ENCODE measurements at places on chromosomes 4 and X. TPM values are rescaled to one million over a fixed set of nuclear protein-coding genes. Genes with fewer than 3 reads are reported as not detected.

The SSX3 gene
- not detected for polyA plus RNA-seq

The GRSF1 gene
- polyA plus RNA-seq: 85.7 TPM

The FAT1 gene
- polyA plus RNA-seq: 415 TPM

The SCFD2 gene
- polyA plus RNA-seq: 16.4 TPM

The TCEAL7 gene
- polyA plus RNA-seq: 35.8 TPM

The GAGE12H gene
- polyA plus RNA-seq: not detected

The ZXDB gene
- 6.3 TPM for polyA plus RNA-seq

The ARHGAP36 gene
- not detected for polyA plus RNA-seq

The CXCL11 gene
- polyA plus RNA-seq: 0.09 TPM

The MMAA gene
- 7.2 TPM for polyA plus RNA-seq

The XAGE5 gene
- not detected for polyA plus RNA-seq

The CHRDL1 gene
- 0.19 TPM for polyA plus RNA-seq

The PRPS2 gene
- polyA plus RNA-seq: 21.3 TPM

The PRKX gene
- 14.6 TPM for polyA plus RNA-seq

The ELF4 gene
- 18.3 TPM for polyA plus RNA-seq

The MRFAP1 gene
- polyA plus RNA-seq: 298 TPM

The PPEF2 gene
- polyA plus RNA-seq: not detected

The CENPE gene
- polyA plus RNA-seq: 2.4 TPM

The LRIT3 gene
- polyA plus RNA-seq: not detected

The ARX gene
- not detected for polyA plus RNA-seq

The NDNF gene
- polyA plus RNA-seq: not detected

The HGFAC gene
- polyA plus RNA-seq: not detected

The PAGE2B gene
- not detected for polyA plus RNA-seq

The KIAA1210 gene
- polyA plus RNA-seq: not detected

The MGAT4D gene
- not detected for polyA plus RNA-seq

The PABPC4L gene
- polyA plus RNA-seq: 1.3 TPM

All from AG04450 (cell line).